Activated CD4-positive, alpha-beta T cell treated with anti-CD3 and anti-CD28 coated beads, Interleukin-2, amount 10 ng/mL, durations not matched to agents 7 days and 5 days (primary cell): ENCODE measurements at places on chromosomes 4 and X. TPM values are rescaled to one million over a fixed set of nuclear protein-coding genes. Genes with fewer than 3 reads are reported as not detected.

GRCh38 chr4:128917781-128918180 is 108.3 kb downstream of the JADE1 start:
- DNase-seq = peak; percentile 49

DNA sequence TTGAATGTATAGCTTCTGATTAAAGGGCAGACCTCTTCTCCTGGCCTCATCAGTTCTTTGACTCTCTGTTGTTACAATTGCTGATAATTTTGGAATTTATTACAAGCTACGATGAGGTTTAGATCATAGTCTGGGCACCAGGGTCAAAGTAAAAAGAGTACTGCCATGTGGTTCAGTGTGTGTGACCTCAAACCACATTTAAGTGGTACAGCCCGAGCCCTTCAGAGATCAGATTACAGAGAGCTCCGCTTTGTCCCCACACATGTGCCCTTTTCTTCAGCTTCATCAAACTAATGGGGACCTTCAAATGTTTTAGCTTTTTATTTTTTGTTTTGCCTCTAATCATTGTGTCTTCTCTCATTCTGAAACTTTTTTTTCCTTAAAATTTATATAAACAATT is 37.1 kb downstream of the SPANXN2 start:
- DNase-seq = no peak

- no peak for DNase-seq
Measured at GRCh38 chr4:14669371-14669770, 332.9 kb upstream of the CPEB2 start.

- no peak for DNase-seq
Measured at GRCh38 chr4:175776217-175776616, 35.8 kb downstream of the GPM6A start.

GRCh38 chr4:169620880-169621248 is 486 bp downstream of the CLCN3 start:
- peak; percentile 41 for DNase-seq

GRCh38 chrX:154542723-154543424 is 3.8 kb downstream of the G6PD start:
- no peak for DNase-seq

GRCh38 chr4:87707279-87707918 is 57.3 kb downstream of the DMP1 start:
- no peak for DNase-seq

DNA sequence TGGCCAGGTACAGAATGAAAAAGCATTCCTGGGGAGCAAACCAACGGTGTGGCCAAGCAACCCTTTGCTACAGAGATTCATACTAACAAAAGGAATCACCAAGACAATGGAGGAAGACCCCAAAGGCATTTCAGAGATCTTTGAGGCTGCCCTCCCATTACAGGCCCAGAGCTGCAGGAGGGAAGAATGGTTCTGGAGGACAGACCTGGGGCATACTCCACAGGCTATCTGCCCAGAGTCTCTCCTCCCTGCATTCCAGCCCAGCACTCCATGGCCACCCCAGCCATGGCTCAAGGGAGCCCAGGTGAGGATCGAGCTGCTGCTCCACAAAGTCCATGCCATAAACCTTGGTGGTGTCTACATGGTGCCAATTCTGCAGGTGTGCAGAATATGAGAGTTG is 81.9 kb downstream of the ATP11C start:
- DNase-seq = no peak

GRCh38 chrX:103175944-103176753 is 38.8 kb upstream of the BEX4 start:
- DNase-seq = peak; percentile 61

GRCh38 chr4:139858436-139859205 is 193.0 kb downstream of the MGST2 start:
- no peak for DNase-seq

DNA sequence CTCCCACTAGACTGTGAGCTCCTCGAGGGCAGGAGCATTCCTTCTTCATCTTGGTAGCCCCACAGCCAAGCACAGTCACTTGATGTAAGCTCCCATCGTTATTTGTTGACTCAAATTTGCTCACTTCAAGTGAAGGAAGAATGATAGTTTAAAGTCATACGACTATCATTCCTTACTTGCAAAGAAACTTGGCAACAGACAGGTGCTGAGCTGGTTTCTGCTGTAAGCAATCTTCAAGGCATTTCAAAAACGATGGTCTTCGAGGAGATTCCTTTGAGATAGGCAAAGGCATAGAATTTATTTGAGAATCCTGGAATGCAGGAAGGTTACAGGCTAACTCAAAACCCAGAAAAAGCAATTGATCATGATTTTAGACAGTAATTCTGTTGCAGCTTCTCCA is 64.8 kb downstream of the QDPR start:
- DNase-seq = no peak

- no peak for DNase-seq
Measured at GRCh38 chrX:38052096-38052495, 45.7 kb downstream of the SYTL5 start.

DNA sequence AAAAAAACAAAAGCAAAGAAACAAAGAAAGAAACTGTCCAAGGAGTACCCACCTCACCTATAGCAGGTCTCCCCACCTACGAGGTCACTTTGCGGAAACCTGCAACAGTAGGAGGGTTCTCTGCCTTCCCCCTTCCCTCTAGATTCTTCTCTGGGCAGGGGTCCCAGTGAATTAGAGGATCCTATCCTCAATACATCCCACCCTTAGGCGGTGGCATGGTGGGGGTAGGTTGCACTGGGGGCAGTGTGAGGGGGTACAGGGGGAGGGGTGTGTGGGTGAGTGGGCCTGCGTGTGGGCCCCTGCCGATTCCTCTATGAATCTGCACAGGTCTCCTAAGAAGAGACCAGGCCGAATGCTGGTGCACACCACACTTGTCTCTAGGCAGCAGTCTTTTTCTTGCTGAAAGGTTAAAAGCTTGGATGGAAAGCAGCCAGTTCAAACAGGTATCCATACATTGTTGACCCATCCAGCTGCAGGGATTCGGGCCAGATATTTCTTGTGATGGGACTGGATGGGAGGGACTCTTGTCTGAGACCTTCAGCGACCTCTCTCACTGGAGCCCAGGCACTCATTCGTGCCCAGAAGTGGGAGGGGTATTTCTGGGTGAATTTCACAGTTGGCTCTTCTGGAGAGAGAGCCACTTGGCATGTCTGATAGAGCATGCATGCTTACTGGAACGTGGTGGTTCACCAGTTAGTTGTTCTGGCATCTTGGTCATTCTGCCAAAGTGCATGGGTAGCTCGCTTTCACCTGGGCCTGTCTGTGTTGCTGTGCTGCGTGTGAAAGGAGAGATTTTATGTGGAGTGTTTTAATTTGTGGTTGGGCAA is 65.6 kb downstream of the NBDY start:
- no peak for DNase-seq

GRCh38 chr4:128502818-128503527 is 215.4 kb upstream of the PGRMC2 start:
- DNase-seq = no peak

DNA sequence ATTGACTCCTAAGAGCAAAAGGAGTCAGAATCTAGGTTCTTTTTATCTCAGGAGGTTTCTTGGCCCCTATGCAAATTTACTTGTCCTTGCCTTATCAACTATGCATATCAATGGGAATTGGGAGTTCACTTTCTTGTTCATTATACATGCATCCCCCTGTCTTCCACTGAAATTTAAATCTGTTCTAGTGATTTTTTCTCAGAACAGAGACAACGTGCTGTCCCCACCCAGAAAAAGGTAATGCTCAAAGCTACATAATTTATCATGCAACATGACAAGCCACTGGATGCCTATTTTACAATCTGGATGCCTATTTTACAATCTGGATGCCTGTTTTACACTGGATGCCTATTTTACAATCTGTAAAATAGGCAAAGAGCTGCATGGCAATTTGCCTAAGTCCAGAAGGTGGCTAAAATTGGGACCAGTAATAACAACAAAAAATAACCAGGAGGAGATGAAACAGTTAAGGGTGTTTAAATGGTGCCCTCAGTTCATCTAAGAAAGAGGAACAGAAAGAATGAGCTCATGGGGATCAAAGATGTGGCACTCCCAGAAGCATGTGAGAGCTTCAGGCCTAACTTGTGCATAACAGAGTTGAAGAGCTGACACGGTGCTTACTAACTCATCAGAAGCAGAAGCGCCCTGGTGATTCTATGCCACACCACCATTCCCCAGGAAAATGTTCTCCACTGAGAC is 537.8 kb upstream of the BOD1L1 start:
- DNase-seq = no peak

DNA sequence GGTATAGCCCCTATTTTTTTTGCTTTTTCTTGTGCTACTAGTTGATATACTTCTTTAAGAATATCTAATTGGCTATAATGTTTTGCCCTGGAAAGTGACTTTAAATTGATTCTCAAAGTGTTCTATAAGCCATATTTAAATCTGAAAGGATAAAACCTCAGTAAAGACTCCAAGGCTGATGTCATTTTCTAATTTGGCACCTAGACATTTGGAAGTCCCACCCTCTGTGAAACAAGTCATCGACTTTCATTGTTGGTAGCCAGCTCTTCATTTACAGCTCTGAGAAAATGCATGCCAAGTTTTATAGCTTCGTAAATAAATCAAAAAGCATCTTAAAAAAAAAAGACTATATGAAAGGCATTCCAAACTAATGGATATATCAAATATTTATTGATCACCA is 18.0 kb upstream of the STAG2 start:
- no peak for DNase-seq

HGFAC gene
- not detected for total RNA-seq

GAGE12E gene
- not detected for total RNA-seq

MAB21L2 gene
- not detected for total RNA-seq

ATP2B3 gene
- total RNA-seq = 0.05 TPM
